Hematopoietic multipotent progenitor cell treated with erythropoietin and hydrocortisone succinate and interleukin-3 and kit ligand, for 15 days (in vitro differentiated cells): ENCODE measurements at places on chromosomes 7 and 10.

- DNase-seq: no peak
These were observed 5.4 kb upstream of the DMTF1 start for GRCh38 chr7:87146740-87147386.

- no peak for DNase-seq
These were observed 125.8 kb upstream of the GAD2 start for GRCh38 chr10:26090762-26091161.

DNA sequence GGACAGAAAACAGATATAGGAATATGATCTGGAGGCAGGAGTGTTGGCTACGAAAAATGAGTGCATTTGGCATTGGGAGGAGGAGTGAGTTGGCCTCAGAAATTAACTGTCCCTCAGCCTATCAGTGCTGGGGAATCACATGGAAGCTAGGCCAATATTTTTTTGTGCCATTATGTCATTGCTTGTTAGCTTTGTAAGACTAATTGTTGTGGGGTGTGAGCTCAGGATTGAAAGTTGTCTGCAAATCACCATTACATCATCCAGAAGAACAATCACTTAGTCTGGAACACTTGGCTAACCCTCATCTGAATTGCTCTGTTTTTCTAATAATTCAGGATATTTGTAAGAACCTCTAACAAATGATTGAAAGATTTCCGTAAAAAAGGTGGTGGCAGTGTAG is 45.2 kb upstream of the SEMA3D start:
- DNase-seq: no peak

- DNase-seq: peak; percentile 72
These were observed 531 bp downstream of the IKZF1 start for GRCh38 chr7:50304911-50305582.

DNA sequence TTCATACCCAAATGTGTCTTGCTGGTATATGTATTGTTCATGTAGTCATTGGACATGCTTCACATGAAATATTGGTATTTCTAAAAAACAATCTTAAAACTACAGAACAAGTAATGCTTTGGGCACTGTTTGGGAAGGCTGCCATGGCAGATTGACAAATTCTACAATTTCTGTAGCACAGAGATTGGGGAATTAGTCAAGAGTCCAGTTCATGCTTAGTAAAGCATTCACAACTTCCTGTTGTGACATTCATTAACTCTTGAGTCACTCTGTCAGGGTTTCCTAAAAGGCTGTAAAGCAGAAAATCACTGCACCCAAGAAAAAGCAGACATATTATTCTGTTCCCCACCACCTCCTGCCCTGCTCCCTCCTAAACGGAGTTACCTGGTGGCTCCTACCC is 398.9 kb downstream of the PHTF2 start:
- DNase-seq: no peak

DNA sequence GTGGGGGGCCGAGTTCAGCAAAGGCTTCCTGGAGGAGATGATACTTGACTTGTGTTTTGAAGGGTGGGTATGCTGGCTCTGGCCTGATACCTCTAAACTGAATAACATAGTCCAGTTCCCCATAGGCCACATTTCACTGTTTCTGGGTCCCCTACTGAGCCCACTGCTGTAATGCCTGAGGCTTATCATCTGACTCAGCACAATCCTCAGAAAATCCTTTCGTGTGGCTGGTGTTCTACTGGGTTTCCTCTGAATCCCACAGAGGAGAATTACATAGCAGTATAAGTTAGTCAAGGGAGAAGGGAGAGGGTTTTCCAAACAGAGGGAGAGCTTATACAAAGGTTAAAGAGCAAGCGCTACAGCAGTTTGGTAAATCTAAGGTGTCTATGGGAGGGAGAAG is 2.8 kb upstream of the R3HCC1L start:
- DNase-seq: no peak

- no peak for DNase-seq
These were observed 246.1 kb downstream of the AUTS2 start for GRCh38 chr7:69844264-69844868.

DNA sequence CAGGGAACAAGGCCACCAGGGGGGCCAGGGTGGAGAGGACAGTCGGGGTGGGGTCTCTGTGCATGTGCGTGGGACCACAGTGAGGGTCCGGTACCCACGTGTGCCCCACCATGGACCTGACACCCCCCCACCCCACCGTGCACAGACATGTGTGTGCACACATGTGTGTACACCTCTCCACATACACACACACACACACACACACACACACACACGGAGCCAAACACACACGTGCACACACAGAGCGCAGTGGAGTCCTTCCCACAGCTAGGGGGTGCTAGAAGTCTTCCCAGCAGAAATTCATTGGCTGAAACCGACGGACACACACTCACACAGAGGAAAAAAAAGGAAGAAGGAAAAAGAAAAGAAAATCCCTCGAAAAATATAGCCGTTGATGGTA is 42.8 kb upstream of the GNA12 start:
- DNase-seq: peak; percentile 35

DNA sequence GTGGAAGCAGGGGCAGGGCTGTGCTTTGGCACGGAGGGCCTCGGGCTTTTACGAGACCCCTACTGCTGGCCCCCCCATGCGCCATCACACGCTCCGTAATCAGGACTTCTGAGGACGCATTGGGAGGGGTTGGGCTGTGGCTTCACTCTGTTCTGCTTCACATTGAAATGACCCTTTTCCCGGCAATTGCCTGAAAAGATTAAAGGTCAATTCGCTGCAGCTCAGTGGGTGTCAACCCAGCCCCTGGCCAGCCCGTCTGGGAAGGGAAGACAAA is 41.7 kb upstream of the UBE3C start:
- no peak for DNase-seq

GRCh38 chr7:14630048-14630447 is 272.5 kb downstream of the DGKB start:
- no peak for DNase-seq

DNA sequence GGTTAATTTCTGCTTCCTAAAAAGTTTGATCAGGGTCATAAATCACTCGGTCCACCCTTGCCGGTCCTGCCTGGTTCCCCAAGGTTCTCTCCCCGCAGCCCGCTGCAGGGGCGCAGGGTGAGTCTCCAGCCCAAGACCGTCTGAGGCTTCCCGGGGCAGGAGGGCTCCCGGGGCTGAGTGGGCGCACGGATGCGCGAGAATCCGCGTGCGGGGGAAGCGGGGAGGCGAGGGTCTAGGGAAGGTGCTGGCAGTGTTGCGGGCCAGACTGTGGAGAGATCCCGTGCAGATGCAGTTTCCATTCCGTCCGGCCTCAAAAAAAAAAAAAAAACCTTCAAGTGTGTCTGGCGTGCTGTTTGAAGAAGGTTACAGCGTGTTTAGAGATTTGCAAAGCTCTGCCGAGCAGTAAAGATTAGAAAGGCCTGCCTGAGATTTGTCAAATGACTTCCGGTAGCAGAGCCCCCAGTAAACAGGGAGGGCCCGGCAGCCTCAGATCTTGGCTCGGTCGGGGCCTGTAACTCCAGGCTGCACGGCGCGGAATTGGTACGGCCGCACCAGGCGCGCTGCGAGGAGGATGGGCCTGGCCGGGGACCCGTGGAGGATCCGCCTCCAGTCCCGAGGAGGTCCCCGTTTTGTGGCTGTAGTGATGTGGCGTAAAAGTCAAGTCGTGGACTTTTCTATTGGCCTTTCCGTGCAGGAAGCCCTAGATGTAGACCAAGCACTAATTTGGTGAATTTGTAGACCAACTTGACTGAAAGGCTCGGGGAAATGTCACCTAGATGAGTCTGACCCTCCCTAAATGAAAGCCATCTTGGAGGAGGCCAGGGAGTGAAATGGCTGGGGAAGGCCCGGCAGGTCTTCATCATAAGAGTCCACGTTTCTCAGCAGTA is 293.2 kb upstream of the NFE2L3 start:
- no peak for DNase-seq

- DNase-seq: no peak
These were observed 51.9 kb downstream of the SKIDA1 start for GRCh38 chr10:21473541-21473940.

GRCh38 chr10:102436312-102436711 is 3.9 kb upstream of the CUEDC2 start:
- DNase-seq: no peak

- DNase-seq: no peak
These were observed 34.6 kb downstream of the CARD11 start for GRCh38 chr7:3009086-3009485.

- no peak for DNase-seq
These were observed 86.5 kb upstream of the LRRN3 start for GRCh38 chr7:111004310-111004901.

DNA sequence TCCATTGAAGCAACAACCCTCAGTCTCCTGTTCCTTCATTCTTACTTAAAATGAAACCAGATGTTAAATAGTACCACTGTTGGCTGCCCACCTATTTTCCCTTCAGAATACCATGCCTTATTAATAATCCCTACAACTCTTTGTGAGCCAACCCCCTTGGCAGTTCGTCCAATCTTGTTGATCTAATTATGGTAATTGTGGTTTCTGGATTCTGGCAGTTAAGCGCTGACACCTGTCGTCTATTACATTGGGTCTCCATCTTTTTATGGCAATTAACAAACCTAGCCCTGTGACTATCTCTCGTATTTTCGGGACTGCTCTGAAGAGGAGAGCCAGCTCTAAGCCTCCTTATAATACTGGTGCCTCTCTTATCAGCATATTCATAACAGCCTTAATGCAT is 432.0 kb downstream of the ATRNL1 start:
- no peak for DNase-seq

DNA sequence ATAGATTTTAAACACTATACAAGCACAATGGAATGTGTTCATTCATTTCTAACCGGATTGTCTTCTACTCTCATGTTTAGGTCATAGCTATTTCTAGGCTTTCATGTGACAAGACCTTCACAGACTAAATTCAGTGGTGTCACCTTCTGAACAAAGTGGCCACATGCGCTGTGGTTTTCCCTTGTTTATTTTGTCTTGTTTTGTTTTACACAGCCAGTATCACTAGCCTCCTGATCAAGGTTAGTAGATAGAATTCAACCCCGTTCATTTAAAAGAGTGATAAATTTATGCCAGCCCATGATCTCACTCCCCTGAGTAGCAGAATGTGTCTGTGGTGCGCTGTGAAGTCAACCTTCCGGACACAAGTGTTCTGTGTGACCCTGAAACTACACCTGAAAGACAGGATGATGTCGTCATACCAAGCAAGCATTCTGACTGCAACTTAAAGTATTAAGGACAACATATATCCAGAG is 209.1 kb downstream of the CREB5 start:
- DNase-seq: no peak

GRCh38 chr7:139403601-139404000 is 43.9 kb downstream of the LUC7L2 start:
- DNase-seq: no peak

DNA sequence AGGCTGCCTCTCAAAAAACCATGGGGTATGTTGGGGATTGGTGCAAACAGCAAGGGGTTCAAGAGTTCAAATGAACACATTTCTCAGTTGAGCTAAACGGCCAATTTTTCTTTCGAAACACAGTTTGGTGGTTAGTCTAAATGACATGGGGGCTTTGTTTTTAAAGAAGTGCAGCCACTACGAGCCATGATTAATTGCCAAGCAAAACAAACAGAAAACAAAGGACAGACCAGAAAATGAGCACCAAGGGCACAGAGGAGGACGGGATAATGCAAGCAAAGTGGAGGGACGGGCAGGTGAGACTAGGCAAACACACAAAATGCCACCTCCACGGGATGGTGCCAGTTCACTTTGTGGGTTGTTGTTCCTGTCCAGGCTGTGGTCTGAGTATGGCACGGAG is 64.5 kb upstream of the PDLIM1 start:
- DNase-seq: no peak

GRCh38 chr7:140591180-140591902 is 49.3 kb downstream of the DENND2A start:
- DNase-seq: no peak

DNA sequence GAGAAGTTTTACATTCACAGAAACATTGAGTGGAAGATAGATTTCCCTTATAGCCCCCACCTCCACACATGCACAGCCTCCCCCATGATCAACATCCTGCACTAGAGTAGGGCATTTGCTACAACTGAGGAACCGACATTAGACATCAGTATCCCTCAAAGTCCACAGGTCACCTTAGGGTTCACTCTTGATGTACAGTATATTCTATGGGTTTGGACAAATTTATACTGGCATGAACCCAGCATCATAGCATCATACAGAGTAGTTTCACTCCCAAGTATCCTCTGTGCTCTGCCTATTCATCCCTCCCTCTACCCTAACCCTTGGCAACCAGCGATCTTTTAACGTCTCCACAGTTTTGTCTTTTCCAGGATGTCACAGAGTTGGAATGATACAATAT is 64.4 kb downstream of the VSTM4 start:
- no peak for DNase-seq

DNA sequence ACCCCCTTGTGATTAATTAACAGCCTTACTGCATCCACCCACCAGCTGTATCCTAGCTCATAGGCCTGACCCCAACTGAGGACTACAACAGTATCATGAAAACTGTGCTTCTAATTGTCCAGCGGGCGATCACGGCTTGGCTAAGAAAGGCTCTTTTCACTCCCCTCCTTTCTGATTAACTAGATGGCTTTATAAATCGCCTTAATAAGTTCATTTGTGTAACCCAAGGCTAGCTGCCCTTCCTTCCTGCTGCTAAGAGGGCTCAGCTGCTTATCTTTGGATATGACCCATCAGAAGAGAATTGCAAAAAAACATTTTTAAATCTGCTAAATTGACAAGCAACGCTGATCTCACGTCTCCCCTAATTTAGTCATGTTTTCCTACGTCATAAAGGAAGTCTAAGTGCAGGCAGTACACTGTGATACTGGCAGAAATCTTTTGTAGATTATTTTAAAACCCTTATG is 163.0 kb upstream of the LAMB4 start:
- no peak for DNase-seq

- DNase-seq: no peak
These were observed 1217.2 kb downstream of the TYW1 start for GRCh38 chr7:68213838-68214237.

- DNase-seq: no peak
These were observed 164.8 kb upstream of the CDC14C start for GRCh38 chr7:48759431-48760080.

GRCh38 chr7:140752533-140752932 is 56.0 kb downstream of the NDUFB2 start:
- no peak for DNase-seq

DNA sequence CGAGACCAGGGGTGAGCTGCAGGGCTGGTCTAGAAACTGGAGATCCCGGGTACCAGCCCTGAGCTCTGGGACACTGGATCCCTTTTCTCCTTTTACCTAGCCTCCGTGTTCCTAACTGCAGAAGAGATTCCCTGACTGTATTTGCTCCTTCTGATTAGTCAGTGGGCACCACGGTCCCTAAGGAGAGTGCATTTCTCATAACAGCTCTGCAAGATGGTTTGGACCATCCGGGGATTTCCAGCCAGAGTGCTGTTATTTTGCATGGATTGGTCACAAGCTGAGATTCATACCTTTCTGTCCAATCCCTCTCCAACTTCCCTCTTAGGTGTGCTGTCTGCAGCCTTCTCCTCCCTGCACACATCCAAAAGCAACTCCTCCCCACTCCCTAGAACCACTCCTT is 122.6 kb downstream of the MYL10 start:
- DNase-seq: no peak

- DNase-seq: peak; percentile 36
These were observed 507 bp downstream of the SAR1A start for GRCh38 chr10:70169649-70170364.
